ENCODE measurements at places on chromosomes 16 and 17. TPM values are rescaled to one million over a fixed set of nuclear protein-coding genes. Genes with fewer than 3 reads are reported as not detected.

Gene OR4D1
- 0.13 TPM for total RNA-seq

GRCh38 chr16:48818257-48818656 is 208.3 kb upstream of the N4BP1 start:
- H3K27ac ChIP-seq: no peak overlapping the region
- no peaks in the 10 kb centered on the region for H3K36me3 ChIP-seq
- DNase-seq: no peak
- H3K27me3 ChIP-seq: peaks cover 4% of the 10 kb centered on the region

GRCh38 chr17:81387100-81388090 is 7.9 kb upstream of the BAHCC1 start:
- peaks cover 59% of the 10 kb centered on the region for H3K4me1 ChIP-seq
- H3K36me3 ChIP-seq: no peaks in the 10 kb centered on the region
- peak overlapping the region; percentile 58 for H3K4me3 ChIP-seq
- H3K27ac ChIP-seq: peak overlapping the region; percentile 11

Gene CA5A
- not detected for total RNA-seq

Gene NME3
- 42.5 TPM for total RNA-seq

Gene SYCE1L
- total RNA-seq: 4.2 TPM

DNA sequence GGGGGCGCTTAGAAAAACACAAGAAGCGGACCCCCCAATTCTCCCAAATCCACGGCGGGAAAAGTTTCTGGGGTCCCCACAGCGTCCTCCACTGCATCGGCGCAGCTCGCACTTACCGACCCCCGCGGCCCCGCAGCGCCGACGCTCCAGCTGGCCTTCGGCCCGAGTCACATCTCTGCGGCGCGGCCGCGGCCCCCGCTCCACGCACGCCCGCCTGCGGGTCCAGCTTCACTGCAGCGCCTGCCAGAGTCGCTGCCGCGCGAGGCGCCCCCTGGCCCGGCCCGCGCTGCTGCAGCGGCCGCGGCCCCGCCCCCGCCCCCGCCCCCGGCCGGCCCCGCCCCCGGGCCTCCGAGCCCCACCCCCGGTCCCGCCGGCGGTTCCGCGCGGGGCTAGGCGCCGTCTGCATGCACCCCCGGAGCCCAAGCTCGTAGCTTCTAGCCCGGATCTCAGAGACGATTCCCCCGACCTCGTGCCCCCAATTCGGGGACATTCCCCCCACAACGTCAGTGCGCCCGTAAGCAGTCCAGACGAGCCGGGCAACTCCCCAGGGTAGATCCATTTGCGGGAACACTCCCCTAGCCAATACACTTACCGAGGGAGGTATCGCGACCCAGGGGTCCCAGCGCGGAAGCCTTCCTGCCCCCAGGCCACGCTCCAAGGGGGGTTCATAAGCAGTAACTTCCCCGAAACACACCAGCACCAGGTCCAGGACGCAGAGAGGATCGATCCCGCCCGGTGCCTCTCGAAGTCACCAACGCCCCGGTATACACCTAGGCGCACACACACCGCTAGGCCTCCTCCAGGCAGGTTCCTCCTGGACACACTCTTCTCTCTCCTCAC is at the start of gene GPRC5B:
TSS of gene GPRC5B (minus strand) at position 238 of the 840 bp plus-strand sequence. CDS start 12,003 bp downstream, outside the sequence.
- H3K27ac ChIP-seq: no peak within 1 kb of the TSS
- no peaks in the 10 kb centered on the region for H3K36me3 ChIP-seq
- peak; percentile 85 for DNase-seq
- H3K4me1 ChIP-seq: peaks cover 10% of the 10 kb centered on the region
- peaks cover 14% of the 10 kb centered on the region for H3K27me3 ChIP-seq
- H3K4me3 ChIP-seq: peak within 1 kb of the TSS; percentile 62

- no peak overlapping the region for H3K4me3 ChIP-seq
- no peaks in the 10 kb centered on the region for H3K27me3 ChIP-seq
- H3K4me1 ChIP-seq: no peaks in the 10 kb centered on the region
- H3K27ac ChIP-seq: no peak overlapping the region
- no peak for DNase-seq
- H3K36me3 ChIP-seq: no peaks in the 10 kb centered on the region
These were observed 14.0 kb upstream of the TMEM94 start for GRCh38 chr17:75442168-75443103.

Gene ACSF2
- 15.2 TPM for total RNA-seq

DNA sequence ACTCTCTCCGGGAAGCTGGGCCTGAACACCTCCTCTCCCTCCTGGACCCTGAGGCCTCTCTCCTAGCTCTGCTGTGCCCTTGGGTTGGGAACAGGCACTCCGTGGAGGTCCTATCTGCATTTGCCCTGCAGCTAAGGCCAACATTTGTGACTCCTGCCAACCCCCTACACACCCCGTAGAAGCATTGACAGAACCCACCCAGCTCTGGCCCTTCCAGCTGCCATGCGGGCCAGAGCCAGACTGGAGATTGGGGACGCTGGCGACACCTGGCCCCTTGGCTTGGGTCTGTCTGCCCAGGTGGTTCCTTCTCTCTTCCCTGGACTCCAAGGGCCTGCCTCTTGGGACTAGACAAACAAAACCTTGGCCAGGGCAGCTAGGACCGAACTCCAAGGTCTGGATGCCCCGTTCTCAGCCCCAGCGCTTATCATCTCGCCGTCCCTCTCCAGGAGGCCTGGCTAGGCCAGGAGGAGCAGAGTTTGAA is 644 bp upstream of the RHBDF2 start:
- peaks cover 27% of the 10 kb centered on the region for H3K4me1 ChIP-seq
- peak overlapping the region; percentile 80 for H3K4me3 ChIP-seq
- H3K27me3 ChIP-seq: peaks cover 19% of the 10 kb centered on the region
- no peak for DNase-seq
- no peak overlapping the region for H3K27ac ChIP-seq

Gene SDK2
- total RNA-seq: 15.3 TPM

Gene FKBP10
- total RNA-seq: 231 TPM

Gene WNK4
- 0.12 TPM for total RNA-seq

GRCh38 chr17:372157-373152 is 19.8 kb upstream of the RPH3AL start:
- peaks cover 2% of the 10 kb centered on the region for H3K4me1 ChIP-seq
- H3K27me3 ChIP-seq: no peaks in the 10 kb centered on the region
- DNase-seq: no peak
- no peak overlapping the region for H3K27ac ChIP-seq
- no peaks in the 10 kb centered on the region for H3K36me3 ChIP-seq
- H3K4me3 ChIP-seq: no peak overlapping the region

- H3K27me3 ChIP-seq: no peaks in the 10 kb centered on the region
- no peak for DNase-seq
- peaks cover 25% of the 10 kb centered on the region for H3K36me3 ChIP-seq
- no peak overlapping the region for H3K4me3 ChIP-seq
These were observed 37.8 kb downstream of the YWHAE start for GRCh38 chr17:1362065-1362848.

Gene GLIS2
- 1.3 TPM for total RNA-seq

Gene STX1B
- total RNA-seq: 7.3 TPM

Gene HCRT
- total RNA-seq: not detected

DNA sequence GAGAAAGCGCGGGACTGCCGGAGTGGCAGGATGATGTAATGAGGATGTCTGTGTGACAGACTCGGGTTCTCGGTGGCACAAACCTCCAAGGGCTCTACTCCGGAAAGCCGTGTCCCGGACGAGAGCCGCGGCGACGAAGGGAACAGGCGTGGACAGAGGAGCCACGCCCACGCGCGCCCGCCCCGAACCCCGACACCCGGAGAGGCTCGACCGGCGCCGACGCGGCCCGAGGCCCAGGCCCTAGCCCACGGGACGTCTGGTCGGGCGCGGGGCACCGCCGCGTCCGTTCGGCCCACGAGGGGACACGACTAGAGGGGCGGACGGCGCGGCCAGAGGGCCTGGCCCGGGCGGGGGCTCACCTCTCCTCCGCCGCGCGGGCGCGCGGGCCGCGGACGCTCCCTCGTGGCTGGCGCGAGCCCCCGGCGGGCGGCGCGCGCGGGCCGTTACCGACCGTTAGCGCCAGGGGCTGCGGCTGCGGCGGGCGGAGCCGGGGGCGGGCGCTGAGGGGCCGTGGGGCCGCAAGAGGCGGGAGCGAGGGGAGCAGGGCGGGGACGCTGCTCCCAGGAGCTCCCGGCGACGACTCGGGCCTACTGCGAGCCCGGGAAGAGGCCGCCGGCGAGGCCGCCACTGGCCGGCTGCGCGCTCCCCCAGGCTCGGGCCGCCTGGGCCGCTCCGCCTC is 2.1 kb upstream of the IRX5 start:
- DNase-seq: peak; percentile 55
- H3K27me3 ChIP-seq: peaks cover 48% of the 10 kb centered on the region
- H3K36me3 ChIP-seq: no peaks in the 10 kb centered on the region
- peak overlapping the region; percentile 79 for H3K4me3 ChIP-seq
- H3K27ac ChIP-seq: no peak overlapping the region

DNA sequence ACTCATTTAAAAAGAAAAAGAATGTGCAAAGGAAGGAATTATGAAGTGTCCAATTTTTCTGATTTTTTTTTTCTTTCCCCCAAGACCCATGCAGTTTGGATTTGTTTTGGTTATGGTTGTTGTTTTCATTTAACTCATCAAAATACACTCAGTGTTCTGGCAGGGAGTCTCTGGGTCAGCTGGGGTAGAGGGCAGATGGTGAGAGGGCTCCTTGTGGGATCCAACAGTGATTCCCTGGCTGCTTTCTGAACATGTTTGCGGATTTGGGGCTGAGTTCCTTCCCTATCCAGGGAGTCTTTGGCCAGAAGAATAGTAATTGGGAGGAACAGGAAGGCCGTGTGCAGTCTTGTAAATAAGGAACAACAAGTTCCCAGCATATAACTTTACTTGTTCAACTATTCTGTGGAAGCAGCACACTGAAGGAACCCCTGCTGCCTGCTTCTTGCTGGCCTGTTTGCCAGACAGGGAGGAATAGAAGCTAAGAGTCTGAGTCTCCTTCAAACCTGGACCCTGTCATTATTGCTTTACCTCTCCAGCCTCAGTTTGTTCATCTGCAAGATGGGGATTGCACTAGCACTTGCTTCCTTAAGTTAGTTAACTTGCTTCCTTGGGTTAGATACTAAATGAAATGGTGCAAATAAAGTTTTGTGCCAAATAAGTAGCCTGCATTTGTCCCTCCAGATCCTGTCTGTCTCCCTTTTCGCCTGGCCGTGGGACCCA is 32.1 kb downstream of the C17orf67 start:
- no peaks in the 10 kb centered on the region for H3K36me3 ChIP-seq
- H3K27me3 ChIP-seq: no peaks in the 10 kb centered on the region
- H3K27ac ChIP-seq: no peak overlapping the region
- peaks cover 5% of the 10 kb centered on the region for H3K4me1 ChIP-seq
- no peak for DNase-seq

- H3K27ac ChIP-seq: no peak overlapping the region
- H3K36me3 ChIP-seq: no peaks in the 10 kb centered on the region
- DNase-seq: no peak
- H3K4me1 ChIP-seq: peaks cover 15% of the 10 kb centered on the region
- no peak overlapping the region for H3K4me3 ChIP-seq
These were observed 14.9 kb downstream of the MYBBP1A start for GRCh38 chr17:4540224-4540651.

- H3K27me3 ChIP-seq: no peaks in the 10 kb centered on the region
- no peak overlapping the region for H3K4me3 ChIP-seq
- H3K27ac ChIP-seq: no peak overlapping the region
- H3K36me3 ChIP-seq: no peaks in the 10 kb centered on the region
- no peaks in the 10 kb centered on the region for H3K4me1 ChIP-seq
These were observed 135.5 kb upstream of the WSB1 start for GRCh38 chr17:27158382-27158781.

Gene CES5A
- total RNA-seq: not detected

GRCh38 chr17:47295874-47296255 is 27.9 kb upstream of the EFCAB13 start:
- H3K27me3 ChIP-seq: no peaks in the 10 kb centered on the region
- no peak overlapping the region for H3K27ac ChIP-seq
- H3K4me1 ChIP-seq: peaks cover 13% of the 10 kb centered on the region
- DNase-seq: no peak
- no peaks in the 10 kb centered on the region for H3K36me3 ChIP-seq

- no peak overlapping the region for H3K27ac ChIP-seq
- no peak for DNase-seq
- no peak overlapping the region for H3K4me3 ChIP-seq
- H3K4me1 ChIP-seq: peaks cover 27% of the 10 kb centered on the region
- H3K27me3 ChIP-seq: peaks cover 42% of the 10 kb centered on the region
These were observed 37.7 kb upstream of the SREBF1 start for GRCh38 chr17:17874478-17874877.

Gene ZNF319
- total RNA-seq: 5.5 TPM

GRCh38 chr17:39688945-39689344 is 1.1 kb upstream of the PGAP3 start:
- H3K4me3 ChIP-seq: peak overlapping the region; percentile 68
- DNase-seq: peak; percentile 32
- H3K27ac ChIP-seq: no peak overlapping the region

GRCh38 chr17:17952691-17953090 is 19.5 kb downstream of the TOM1L2 start:
- DNase-seq: no peak
- H3K27me3 ChIP-seq: no peaks in the 10 kb centered on the region
- H3K4me3 ChIP-seq: no peak overlapping the region
- no peaks in the 10 kb centered on the region for H3K4me1 ChIP-seq
- no peak overlapping the region for H3K27ac ChIP-seq

DNA sequence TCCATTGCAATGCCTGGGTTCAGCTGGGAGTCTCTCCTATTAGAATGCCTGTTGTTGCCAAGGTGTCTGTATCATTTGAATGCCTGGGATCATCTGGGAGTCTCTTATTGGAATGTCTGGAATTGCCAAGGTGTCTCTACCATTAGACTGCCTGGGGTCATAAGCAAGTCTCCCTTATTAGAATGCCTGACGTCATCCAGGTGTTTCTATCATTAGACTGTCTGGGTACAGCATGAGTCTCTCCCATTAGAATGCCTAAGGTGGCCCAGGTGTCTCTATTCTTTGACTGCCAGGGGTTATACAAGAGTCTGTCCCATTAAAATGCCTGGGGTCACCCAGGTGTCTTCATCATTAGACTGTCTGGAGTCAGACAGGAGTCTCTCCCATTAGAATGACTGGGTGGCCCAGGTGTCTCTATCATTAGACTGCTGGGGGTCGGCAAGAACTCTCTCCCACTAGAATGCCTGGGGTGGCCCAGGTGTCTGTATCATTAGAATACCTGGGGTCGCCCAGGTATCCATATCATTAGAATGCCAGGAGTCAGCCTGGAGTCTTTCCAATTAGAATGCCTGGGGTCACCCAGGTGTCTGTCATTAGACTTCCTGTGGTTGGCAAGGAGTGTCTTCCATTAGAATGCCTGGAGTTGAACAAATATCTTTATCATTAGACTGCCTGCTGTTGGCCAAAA is 2274.0 kb downstream of the TP53TG3F start:
- no peaks in the 10 kb centered on the region for H3K36me3 ChIP-seq
- H3K4me1 ChIP-seq: no peaks in the 10 kb centered on the region
- H3K4me3 ChIP-seq: no peak overlapping the region
- H3K27ac ChIP-seq: no peak overlapping the region

- H3K4me3 ChIP-seq: peak overlapping the region; percentile 18
- no peaks in the 10 kb centered on the region for H3K36me3 ChIP-seq
- H3K4me1 ChIP-seq: peaks cover 59% of the 10 kb centered on the region
- H3K27me3 ChIP-seq: peaks cover 42% of the 10 kb centered on the region
- peak overlapping the region; percentile 4 for H3K27ac ChIP-seq
- peak; percentile 90 for DNase-seq
These were observed 218.5 kb upstream of the CIBAR2 start for GRCh38 chr16:85330694-85331188.

Gene ATP2A1
- total RNA-seq: 8.2 TPM

All from neural progenitor cell (in vitro differentiated cells).